ENCODE measurements at places on chromosomes 5 and 9.

GRCh38 chr5:178283520-178283919 lies 50.9 kb upstream of the PHYKPL start:
- no peak for DNase-seq

GRCh38 chr5:177982956-177983355 lies 13.1 kb downstream of the PROP1 start:
- no peak for DNase-seq

- no peak for DNase-seq
These were observed 22.4 kb downstream of the PHF2 start for GRCh38 chr9:93598647-93599241.

- no peak for DNase-seq
These were observed 18.7 kb upstream of the PIK3R1 start for GRCh38 chr5:68196876-68197275.

DNA sequence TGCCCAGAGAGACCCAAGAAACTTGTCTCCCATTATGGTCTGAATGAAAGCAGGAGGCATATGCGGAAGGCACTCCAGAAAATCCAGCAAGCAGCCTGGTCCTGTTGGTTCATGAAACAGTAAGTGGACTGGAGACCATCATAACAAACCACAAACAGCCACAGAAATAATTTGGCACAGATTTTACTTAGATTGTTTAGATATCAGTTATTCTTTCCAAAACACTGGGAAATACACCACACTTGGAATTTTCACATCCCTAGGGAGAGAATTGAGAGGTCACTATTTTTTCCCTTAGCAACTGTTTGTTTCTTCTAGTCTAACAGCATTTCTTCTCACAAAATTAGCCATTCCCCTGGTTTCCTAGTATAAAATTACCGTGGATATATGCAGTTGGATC lies 300.8 kb downstream of the OSTF1 start:
- no peak for DNase-seq

DNA sequence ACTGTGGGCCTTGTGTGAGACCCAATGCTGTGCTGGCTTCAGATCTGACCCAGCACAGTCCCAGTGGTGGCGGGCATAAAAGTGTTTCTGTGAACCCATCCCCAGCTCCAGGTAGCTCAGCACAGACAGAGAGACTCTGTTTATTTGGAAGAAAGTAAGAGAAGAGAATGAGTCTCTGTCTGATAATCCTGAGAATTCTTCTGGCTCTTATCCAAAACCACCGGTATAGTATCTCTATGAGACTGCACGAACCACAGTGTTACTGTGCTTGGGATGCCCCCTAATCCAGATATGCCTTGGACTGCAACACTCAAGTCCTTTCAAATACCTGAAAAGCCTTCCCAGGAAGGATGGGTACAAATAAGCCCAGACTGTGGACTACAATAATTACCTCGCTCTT lies 1660.8 kb upstream of the ACO1 start:
- no peak for DNase-seq

GRCh38 chr9:116499434-116499833 lies 187.7 kb upstream of the TRIM32 start:
- no peak for DNase-seq

DNA sequence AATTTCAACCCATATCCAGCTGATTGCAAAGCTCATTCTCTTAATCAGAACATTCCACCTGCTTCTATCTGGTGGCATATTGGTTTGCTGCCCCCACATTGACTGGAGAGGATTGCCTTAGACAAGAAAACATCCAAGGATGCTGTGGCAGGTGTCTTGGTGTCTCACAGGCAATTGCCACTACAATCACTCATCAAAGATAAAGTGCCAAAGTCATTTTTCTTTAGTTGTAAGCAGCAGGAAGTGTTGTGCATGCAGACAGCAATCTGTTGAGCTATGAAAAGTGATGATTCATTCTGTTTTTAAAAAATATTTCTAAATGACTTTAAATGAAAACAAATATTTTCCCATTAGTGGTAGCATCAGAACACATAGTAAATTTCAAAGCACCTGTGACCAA lies 53.9 kb downstream of the CDH6 start:
- no peak for DNase-seq

- no peak for DNase-seq
These were observed 418.0 kb downstream of the SPATA31D1 start for GRCh38 chr9:82406456-82407085.

GRCh38 chr9:17045381-17045940 lies 89.4 kb upstream of the CNTLN start:
- no peak for DNase-seq

DNA sequence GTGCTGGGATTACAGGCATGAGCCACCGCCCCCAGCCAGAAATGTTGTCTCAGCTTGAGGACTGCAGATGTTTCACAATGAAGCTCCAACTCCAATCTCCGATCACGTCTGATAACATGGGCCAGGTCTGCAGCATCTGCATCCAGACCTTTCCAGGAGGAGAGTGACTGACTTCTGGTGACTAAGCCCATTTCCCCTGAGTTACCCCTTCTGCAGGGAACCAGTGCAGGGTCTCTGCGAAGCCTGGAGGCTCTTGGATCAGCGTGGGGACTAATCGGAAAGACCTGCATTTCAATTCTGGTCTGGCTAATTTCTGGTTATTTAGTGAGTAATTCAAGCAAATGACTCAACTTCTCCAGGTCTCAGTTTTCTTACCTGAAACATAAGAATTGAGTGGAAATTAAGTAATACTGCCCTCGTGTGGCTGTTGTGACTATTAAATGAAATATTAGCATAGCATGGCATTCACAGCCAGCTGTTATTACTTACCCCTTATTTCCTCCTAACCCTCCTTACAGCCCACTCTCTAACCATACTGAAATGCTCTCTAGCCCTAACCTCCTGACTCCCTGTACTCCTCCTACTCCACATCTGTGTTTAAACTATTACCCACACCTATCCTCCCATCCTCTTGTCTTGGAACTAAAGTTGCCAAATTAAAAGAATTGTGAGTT lies 2.2 kb upstream of the GNPDA1 start:
- DNase-seq = peak; percentile 62

- DNase-seq = peak; percentile 49
These were observed 232.1 kb downstream of the SH3GL2 start for GRCh38 chr9:17810728-17811571.

- no peak for DNase-seq
These were observed 25.8 kb downstream of the FBXW2 start for GRCh38 chr9:120767451-120767850.

GRCh38 chr5:173265433-173265832 lies 30.4 kb upstream of the NKX2-5 start:
- no peak for DNase-seq

GRCh38 chr9:117093891-117094844 lies 320.7 kb downstream of the ASTN2 start:
- no peak for DNase-seq

GRCh38 chr5:137441476-137441875 lies 57.6 kb downstream of the SPOCK1 start:
- no peak for DNase-seq

GRCh38 chr9:33202552-33203201 lies 35.5 kb upstream of the B4GALT1 start:
- no peak for DNase-seq

- no peak for DNase-seq
These were observed 16.4 kb upstream of the ALDH1B1 start for GRCh38 chr9:38376021-38376670.

Measured in A549 (cell line).